ENCODE measurements at places on chromosomes 7 and 10.

DNA sequence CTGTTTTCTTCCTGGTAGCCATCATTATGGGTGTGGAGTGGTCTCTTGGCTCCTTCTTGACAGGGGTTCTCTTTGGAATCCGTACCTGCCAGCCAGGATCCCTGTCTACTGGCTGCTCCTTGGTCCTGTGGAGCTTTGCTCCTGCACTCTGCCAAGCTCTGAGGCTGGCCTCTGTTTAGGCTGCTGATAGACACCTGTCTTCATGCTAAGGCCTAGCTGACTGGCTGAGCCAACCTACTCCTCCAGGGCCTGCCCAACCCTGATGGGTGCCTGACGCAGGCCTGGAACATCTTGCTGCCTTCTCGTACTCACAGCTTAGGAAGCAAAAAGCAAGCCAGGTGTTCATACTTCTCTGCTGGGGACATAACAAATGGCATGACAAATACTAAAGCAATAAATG lies 333.6 kb upstream of the ZNF32 start:
- DNase-seq, result no peak

DNA sequence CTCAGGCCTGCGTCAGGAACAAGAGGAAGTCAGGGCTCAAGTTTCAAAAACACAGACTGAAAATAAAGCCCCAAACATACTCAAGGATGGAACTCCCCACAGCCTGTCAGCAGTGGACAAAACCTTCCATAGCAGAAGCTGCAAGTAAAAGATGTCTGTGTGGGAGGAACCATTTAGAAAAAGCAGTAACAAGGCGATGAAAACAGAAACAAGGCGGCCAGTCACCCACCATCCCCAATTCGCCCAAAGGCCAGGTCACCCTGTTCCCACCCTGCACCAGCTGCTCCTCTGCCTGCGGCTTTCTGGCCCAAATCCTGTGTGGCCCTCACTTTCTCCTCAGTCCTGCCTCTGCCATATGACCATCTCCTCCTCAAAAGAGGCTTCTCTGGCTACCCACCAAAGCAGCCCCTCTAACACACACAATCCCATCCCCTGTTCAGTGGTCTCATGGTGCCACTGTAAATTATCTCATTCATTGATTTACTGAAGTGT lies 27.8 kb downstream of the KCNMA1 start:
- DNase-seq, result no peak

DNA sequence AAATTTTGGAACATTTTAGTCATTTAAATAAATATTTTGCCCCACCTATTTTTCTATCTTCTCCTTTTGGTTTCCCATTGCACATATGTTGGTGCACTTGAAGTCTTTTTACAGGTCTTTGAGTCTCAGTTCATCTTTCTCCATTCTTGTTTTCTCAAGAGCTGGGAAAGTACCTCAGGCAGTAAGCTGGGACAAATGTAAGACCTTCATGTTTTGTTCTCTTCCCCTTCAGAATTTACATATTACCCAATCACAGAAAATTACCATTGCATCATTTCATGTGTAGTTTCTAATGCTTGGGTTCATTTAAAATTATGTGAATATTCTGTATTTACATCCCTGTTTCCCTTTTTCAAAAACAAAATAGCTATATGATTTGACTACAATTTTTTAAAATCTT lies 1150.0 kb upstream of the POT1 start:
- no peak for DNase-seq

GRCh38 chr7:131026297-131027000 lies 292.4 kb upstream of the KLF14 start:
- DNase-seq, result no peak

DNA sequence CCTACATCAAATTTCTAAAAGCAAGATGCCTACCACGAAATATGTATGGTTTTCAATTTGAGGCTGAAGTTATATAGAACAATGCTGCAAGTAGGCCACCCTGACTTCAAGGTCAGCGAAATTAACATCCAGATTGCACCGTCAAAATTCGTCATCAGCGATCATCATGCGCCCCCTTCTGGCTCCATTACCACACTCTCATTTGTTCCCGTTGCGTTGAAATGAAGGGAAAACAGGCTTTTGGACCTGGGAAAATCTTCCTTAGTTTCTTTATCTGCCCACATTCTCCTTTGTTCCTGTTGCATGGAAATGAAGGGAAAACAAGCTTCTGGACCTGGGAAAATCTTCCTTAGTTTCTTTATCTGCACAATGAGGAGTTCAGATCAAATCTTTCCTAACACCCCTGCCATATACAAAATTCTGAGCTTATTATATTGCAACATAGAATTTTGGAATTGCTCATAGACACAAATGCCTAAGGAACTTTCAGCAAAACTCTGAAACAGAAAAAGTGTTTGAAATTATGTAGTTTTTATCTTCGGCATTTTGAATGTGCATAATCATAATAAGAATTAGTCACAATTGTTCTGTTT lies 98.2 kb upstream of the PRKCQ start:
- no peak for DNase-seq

DNA sequence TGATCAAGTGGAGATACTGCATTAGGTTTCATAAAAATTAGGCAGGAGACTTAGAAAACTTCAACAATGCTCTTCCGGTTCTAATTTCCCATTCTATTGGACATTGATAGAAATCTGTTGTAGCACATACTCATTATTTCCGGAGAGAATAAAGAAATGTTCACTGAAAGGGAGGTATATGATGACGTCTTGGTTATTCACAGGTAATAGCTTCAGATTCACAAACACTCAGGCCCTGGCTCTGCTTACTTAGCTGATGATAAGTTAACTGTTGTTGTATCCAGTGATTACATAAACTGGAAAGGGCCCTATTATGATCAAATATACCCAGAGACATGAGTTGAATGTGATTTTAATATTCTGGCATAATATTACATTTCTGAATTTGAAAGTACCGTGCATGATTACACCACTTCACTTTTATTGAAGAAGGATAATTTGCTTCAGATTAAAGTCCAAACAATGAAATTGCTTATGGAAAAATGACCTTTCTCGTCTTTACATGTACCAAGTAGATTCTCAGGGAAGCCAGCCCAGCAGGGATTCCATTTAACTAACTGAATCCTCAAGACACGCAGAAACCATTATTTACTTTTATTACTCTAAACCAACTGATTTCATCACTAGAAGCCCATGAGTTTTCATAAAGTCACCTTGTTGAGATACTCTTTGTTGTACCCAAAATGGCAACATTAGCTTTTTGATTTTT lies 288.0 kb upstream of the PITRM1 start:
- no peak for DNase-seq

Data from cerebellar nuclear complex (tissue), 1 donor.